NCI-H1092 (cell line): ENCODE measurements at places on chromosomes 13 and 19.

DNA sequence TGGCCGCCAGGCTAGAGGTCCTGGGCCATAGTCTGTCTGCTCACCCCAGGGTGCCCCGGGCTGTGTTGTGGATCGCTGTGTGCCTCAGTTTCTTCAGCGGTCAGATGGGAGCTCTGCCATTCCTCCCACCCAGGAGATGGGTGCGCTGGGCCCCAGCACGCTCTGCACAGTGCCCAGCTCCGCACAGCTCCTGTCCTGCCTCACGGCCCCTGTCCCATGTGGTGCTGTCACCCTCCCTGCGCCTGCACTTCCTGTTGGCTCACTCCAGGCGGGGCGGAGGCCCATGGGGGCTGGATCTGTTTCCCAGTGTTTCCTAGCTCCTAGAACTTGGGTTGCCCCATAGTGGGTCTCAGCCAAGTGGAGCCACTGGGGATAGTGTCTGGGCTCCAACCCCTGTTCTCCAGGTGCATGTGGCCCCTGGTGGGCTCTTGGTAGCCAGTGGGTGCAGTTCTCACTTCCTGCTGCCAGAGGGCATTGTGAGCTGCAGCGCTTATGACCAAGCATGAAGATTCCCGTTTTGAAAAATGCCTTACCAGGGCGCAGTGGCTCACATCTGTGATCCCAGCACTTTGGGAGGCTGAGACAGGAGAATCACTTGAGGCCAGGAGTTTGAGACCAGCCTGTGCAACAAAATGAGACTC, 69.8 kb downstream of the KDM4B start:
- no peak for DNase-seq

- DNase-seq, result no peak
Measured at GRCh38 chr19:29833614-29834261, 21.9 kb downstream of the CCNE1 start.

GRCh38 chr13:102141625-102142472, 260.0 kb downstream of the FGF14 start:
- DNase-seq, result no peak

DNA sequence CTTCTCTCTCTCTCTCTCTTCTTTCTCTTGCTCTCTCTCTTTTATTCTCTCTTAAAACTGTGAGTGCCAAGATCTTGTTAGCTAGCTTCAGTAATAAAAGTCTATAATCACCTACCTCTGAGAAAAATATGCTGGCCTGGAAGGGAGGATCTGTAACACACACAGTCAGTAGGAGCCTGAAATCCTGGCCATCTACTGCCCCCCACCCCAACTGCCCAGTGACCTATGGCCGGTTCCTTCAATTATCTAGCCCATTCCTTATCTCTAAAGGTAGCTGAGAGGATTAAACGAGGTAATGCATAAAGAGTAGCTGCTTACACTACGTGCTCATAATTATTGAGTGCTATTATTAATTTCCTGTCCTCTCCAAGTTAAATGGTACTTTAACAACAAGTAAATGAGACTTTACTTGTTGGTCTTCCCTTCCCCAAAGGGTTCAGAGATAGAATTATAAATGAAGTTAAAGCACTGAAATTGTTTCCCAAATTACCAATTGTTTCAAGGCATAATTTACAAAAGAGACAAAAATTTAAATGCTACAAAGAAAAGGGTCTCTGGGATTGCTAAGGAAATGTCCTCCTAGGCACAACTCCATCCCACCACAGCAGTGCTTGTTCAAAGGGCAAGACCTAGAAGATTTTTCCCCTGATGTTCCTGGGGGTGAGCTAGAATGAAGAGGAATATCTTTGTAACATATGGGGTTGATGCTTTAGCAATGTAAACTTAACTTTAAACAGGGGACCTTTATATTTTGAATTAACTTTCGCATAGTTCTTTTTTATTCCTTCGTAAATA, 1.8 kb downstream of the LCP1 start:
- no peak for DNase-seq

GRCh38 chr13:97274829-97275649, 52.9 kb downstream of the MBNL2 start:
- no peak for DNase-seq
